ENCODE measurements at places on chromosomes 12 and 14.
A peak's percentile ranks its signal among the peaks of the same experiment; 100 is the strongest.

DNA sequence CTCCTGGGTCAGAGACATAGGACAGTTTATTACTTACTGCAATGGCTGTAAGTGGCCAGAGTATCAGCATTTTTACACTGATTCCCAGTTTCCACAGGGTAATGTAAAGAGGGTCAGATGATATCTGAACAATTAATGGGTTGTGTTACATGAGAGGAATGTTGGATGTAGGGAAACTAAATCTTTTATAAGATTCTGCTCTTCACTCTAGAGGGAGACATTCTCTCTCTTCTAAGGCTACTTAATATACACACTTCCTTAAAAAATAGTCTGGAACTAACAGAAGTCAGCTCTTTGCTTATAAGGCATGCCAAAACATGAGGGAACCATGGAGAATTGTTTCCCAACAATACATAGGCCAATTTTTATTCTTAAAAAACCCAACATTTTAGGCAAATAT is 389.8 kb downstream of the ETNK1 start:
- DNase-seq, result no peak

GRCh38 chr12:3529281-3529680 is 38.3 kb downstream of the PRMT8 start:
- DNase-seq, result no peak

- no peak for DNase-seq
Measured at GRCh38 chr12:82090165-82090564, 268.0 kb downstream of the CCDC59 start.

- DNase-seq, result no peak
Measured at GRCh38 chr12:49359671-49360070, 7.6 kb upstream of the SPATS2 start.

- DNase-seq, result peak; percentile 69
Measured at GRCh38 chr14:58755031-58755925, 117.5 kb downstream of the DACT1 start.

DNA sequence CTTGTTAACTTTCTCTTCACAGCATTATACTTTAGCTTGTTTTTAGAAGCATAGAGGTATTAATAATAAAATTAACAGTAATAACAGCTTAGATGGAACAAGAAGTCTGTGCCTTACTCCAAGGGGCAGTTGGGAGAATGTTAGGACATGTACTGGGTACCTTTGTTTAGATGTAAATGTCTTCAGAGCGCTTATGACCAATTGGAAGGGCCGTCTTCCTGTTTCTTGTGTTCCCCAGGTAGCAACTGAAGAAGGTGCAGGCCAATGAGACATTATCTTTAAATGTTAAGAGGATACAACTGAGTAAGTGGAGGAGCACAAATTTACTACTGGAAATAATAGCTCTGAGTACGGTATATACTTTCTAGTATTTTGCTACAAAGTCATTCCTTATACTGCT is 180.9 kb upstream of the SYT1 start:
- no peak for DNase-seq

DNA sequence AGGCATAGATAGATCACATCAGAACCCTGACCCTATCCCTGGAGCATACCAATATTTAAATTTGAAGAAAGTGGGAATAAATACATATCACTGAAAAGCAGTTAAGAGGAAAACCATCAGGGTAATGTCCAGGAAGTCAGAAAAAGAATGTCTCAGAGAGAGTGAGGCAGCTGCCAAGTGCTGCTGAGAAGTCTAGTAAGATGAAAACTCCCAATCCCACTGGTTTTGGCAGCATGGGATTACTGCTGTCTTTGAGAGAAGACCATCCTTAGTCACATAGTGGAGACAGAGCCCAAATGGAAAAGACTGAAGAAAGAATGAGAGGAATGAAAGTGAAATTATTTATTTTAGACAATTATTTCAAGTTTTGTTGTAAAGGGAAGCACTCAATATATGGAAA is 11.5 kb upstream of the TSPAN8 start:
- DNase-seq, result no peak

DNA sequence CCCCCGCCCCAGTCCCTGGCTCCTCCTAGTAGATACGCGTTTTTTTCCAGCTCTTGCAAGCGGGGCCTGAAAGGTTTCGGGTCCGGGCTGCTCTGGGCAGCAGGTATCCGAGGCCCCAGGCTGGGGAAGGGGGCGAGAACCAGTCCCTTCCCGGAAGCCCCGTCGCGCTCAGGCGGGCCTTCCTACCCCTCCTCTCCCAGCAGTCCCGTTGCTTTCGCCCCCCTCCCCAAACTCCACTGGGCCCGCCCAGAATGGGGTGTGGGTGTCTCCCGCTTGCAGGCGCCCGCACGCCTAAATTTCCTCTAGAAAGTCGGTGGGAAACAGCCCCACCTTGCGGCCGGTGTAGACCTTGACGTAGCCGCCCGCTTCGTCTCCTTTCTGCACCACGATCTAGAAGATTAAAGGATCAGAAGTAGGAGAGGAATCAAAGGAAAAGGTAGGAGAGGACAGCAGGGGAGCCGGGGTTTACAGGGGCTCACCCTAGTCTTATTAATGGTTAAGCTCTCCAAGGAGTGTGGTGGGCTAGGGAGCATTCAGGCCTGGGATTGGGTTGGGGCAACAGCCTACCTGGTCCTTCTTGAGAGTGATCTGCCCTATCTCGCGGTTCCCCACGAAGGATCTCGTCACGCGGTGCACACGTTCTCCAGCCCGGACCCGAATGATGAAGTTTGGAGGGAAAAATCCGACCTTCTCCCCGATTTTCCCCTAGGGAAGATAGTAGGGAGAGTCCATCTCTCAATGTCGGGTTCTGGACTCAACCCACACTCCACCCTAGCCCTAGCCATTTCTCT is 7.3 kb downstream of the STAC3 start:
- DNase-seq, result peak; percentile 19

GRCh38 chr12:15520083-15520482 is 197.8 kb downstream of the PTPRO start:
- DNase-seq, result no peak

- DNase-seq, result no peak
Measured at GRCh38 chr12:56833780-56834179, 70.7 kb downstream of the HSD17B6 start.

GRCh38 chr14:24133735-24134134 is 2.3 kb upstream of the PSME1 start:
- no peak for DNase-seq

DNA sequence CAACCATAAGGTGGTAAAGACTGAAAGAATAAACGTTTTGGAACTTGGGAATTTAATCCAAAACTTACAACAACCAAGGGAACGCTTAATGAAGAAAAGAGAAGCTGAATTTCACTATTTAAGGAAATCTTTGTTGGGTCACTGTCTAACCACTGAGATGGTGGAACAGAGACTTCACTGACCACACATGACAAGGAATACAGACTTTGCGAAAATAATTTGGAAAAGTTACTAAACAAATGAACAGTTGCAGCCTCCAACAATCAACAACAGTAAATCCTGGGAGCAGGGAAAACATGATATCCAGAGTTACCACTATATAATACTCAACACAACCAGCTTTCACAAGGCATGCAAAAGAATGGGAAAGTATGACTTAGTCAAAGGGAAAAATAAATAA is 79.1 kb downstream of the CMKLR1 start:
- no peak for DNase-seq

GRCh38 chr12:101850199-101850598 is 19.4 kb upstream of the GNPTAB start:
- no peak for DNase-seq

DNA sequence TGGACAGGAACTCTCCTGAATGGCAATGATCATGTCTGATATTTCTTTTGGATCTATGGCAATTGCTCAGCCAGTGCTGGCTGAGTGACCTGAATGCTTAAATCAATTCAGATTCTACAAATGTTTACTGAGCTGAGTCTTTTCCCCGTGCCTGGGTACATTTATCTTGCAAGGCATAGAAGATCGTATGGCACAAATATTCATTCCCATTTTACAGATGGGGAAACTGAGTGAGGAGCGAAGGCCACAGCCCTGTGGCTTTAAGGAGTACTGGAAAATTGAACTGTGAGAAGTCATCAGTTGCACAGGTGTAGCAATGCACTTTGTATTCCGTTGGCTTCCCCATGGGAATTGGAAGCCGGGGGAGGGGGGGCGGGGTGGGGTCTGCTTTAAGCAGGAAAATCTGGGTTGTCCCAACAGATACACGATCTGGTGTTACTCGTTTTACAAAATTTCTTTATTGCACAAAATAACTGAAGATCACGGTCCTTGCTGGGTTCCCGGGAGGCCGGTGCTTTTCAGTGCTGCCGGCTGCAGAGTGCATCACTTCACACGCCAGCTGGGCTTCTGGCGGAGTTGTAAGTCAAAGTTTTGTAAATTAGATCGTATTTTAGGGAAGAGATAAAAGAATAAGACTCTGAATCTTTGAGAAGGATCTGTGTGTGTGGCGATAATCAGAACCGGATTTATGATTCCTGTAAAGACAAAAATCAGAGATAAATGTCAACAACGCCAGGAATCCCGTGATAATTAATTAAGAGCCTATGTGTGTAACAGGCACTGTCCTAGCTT is 75.0 kb upstream of the MAP1LC3B2 start:
- no peak for DNase-seq

DNA sequence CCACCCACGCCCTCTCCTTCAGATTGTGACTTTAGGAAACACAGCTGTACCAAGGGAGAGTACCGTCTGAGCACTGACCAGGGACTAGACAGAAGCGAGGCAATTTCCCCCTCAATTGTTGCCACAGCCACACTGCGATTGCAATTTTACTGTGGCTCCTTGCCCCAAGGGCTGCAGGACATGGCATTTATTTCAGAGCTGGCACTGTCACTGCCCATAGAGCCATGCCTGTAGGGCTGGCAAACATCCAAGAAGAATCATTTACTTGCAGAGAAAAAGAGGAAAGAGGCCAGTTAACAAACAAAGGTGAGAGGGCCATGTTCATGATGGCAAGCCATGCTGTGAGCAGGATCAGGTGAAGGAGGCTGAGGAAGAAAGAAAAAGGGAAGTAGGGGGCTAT is 129.6 kb downstream of the EMP1 start:
- no peak for DNase-seq

DNA sequence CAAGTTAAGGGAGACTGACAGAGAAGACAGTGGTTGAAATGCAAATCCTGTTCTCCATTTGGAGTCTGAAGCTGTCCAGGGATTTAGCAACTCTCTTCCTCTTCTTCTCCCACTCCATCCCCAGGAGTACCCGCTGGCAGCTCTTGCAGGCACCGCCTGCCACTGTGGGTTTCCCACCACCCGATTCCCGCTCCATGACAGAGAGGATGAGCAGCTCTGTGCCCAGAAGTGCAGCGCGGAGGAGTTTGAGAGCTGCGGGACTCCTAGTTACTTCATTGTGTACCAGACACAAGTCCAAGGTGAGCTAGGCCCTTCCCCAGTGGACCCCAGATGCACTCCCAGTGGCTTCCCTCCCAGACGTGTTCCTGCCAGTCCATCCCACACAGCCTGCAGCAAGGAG is 97.8 kb downstream of the WSCD2 start:
- DNase-seq, result no peak

GRCh38 chr14:56297449-56297848 is 179.2 kb downstream of the PELI2 start:
- DNase-seq, result no peak

DNA sequence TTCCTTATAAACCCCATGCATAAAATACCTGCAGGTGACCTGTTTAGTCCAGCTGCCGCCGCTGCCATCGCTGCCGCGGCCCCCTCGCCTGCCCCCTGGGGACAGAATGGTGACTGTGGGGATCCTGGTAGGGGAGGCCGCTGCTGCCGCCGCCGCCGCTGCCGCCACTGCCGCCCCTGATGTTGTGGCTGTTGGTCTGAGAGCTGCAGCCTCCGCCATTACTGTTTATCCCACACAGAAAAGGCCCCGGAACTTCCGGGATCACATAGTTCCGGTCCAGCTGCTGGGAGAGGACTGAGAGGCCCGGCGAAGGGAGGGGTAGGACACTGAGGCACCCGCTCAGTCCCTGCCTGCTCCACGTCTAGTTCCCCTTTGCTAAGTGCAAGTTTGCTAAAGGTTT is 244.9 kb downstream of the C12orf50 start:
- no peak for DNase-seq

- peak; percentile 30 for DNase-seq
Measured at GRCh38 chr12:47837190-47838171, 17.8 kb upstream of the HDAC7 start.

DNA sequence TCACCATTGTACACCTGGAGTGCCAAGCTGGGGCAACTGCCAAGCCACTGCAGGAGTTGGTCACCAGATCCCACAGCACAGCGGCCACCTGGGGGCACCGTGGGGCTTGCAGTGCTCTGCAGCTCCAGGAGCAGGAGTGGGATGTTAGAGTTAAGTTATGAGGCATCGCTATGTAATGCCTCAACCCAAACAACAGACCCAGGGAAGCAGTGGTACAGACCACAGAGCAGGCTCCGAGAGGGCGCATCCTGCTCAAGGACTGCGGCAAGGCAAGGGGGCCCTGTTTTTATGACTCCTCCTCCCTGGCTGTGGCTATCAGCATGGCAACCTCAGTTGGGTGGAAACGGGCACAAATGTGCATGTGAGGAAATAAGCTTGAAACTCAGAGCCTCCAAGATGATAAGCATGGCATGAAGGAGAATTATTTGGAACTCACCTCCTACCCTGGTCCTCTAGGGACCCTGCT is 63.1 kb downstream of the ARL6IP4 start:
- peak; percentile 21 for DNase-seq

DNA sequence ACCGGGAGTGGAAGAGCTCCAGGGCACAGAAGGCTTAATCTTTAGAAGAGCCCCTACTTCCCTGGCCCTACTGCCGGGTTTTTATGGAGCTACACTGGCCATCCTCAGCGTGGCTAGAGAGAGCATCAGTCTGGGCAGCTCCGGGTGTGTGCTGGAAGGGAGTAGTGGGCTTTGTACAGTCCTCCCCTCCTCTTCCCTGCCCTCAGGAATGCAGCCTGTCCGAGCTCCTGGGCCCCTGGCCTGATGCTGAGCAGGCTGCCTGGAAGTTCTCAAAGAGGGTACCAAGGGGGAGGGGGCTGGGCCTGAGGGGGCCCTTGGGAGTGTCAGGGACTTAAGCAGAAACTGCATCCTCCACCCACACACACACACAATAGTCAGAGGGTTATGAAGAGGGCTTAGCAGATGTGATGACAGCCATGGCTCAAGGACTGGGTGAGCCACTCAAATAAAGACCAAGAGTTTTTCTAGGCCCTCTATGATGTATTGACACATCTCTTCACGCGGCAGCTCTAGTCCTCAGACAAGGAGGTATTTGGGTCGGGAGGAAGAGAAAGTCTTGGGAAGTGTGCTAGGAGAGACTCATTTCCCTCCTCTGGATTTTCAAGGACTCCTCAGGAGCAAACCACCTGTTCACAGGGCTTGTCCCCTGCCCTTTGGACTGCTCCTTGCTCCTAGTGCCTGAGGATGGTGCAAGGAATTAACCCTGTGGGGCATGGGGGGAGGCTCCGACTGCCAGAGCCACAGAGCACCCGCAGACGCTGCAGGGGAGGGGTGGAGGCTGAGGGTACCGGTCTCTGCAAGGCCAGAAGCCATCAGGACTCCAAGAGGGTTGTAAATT is 16.5 kb upstream of the FIGNL2 start:
- DNase-seq, result no peak

- no peak for DNase-seq
Measured at GRCh38 chr14:55578511-55578910, 1.5 kb upstream of the KTN1 start.

GRCh38 chr12:44873898-44874297 is 2.2 kb downstream of the NELL2 start:
- DNase-seq, result no peak

- DNase-seq, result no peak
Measured at GRCh38 chr12:1305791-1306500, 288.4 kb downstream of the FBXL14 start.

Data from SHP77 treated with DMSO at 0.1 percent for 48 hours (cell line).